CD4-positive, alpha-beta memory T cell (primary cell): ENCODE measurements at places on chromosomes 1 and 21. TPM values are rescaled to one million over a fixed set of nuclear protein-coding genes. Genes with fewer than 3 reads are reported as not detected.
A peak's percentile ranks its signal among the peaks of the same experiment; 100 is the strongest.

The AMY2A gene
- total RNA-seq: not detected

The SPRR1B gene
- not detected for total RNA-seq

The ISG20L2 gene
- total RNA-seq: 53.1 TPM

DNA sequence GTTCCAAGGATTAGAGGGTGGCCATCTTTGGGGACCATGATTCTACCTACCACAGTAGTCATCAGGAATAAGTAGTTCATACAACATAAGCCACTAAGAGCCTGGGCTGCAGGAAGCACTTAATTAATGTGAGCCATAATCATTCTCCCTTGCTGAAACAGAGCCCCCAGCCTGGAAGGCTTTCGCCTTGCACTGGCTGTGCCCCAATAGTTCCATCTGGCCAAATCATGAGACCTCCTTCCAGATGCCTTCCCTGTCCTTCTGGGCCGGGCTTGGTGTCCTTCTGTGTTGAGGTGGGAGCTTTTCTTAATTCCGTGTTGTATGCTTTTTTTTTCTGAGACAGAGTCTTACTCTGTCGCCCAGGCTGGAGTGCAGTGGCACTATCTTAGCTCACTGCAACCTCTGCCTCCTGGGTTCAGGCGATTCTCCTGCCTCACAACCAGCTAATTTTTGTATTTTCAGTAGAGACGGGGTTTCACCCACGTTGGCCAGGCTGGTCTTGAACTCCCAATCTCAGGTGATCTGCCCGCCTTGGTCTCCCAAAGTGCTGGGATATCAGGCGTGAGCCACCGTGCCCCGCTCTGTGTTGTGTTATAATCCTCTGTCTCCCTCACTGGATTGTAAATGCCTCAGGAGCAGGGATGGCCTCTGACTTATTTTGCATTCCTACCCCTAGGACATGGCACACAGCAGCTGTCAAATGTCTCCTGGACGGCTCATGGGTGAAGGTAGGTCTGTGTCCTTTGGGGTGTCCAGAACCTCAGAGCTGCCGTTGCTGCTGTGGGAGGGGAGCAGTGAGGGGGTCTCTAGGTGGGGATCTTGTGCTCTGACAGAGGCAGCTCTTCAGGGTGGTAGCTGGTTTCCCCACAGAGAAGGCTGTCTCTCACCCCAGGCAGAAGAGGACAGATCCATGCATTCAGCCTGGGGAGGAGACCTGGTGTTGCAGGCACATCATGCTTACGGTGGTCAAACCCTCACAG is 10.1 kb downstream of the GNG4 start:
- H3K27ac ChIP-seq: no peak overlapping the region
- no peaks in the 10 kb centered on the region for H3K36me3 ChIP-seq
- H3K4me1 ChIP-seq: peaks cover 23% of the 10 kb centered on the region
- no peaks in the 10 kb centered on the region for H3K27me3 ChIP-seq

The GUCA2A gene
- not detected for total RNA-seq

The BARHL2 gene
- total RNA-seq: not detected

DNA sequence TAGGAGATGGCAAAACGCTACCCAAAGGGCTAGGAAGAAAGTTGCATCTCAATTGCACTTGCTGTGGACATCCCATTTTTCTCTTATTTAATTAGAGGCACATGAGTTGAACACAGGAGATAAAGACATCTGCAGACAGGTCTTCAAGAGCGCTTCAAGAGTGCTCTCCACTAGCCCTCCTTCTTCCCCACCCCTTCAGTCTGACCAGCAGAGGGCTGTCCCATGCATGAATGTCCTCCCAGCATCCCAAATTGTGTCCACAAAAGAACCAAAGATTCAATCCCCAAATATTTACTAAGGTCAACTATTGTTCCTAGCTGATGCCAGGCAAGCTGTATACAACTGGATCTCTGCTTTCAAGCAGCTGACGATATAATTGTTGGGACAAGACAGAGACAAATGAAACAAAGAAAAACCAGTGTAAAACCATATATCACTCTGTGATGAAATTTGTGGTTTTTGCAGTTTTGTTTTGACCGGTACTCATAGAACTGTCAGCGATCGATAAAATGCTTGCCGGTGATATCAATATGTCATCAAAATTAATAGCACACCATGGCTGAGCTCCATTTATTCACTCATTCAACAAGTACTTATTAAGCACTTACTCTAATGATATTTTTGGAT is 174.2 kb downstream of the TNR start:
- DNase-seq: no peak
- H3K4me3 ChIP-seq: no peak overlapping the region
- no peaks in the 10 kb centered on the region for H3K4me1 ChIP-seq
- H3K36me3 ChIP-seq: no peaks in the 10 kb centered on the region

The MYOC gene
- total RNA-seq: not detected

The COL16A1 gene
- not detected for total RNA-seq

The AADACL4 gene
- total RNA-seq: not detected

DNA sequence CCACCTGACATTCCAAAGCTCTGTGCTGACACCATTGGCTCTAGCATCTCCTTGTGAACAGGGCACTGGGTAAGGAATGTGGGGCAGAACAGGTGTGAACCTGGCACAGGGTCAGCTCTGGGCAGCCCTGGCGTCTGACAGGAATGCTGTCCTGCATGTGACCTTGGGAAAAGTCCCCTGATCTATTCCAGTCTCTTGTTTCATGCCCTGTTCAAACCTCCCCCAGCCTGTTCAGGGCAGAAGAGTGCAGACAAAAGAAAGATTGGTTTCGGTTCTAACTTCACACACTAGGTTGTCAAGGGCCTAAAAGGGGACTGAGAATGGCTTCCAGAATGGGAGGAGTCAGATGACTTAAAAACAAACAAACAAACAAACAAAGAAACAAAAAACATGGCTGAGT is 27.6 kb upstream of the SDHB start:
- no peak for DNase-seq
- no peak overlapping the region for H3K27ac ChIP-seq
- H3K27me3 ChIP-seq: no peaks in the 10 kb centered on the region
- H3K4me3 ChIP-seq: no peak overlapping the region
- no peaks in the 10 kb centered on the region for H3K4me1 ChIP-seq
- no peaks in the 10 kb centered on the region for H3K36me3 ChIP-seq

The TMEM125 gene
- total RNA-seq: not detected

The LY9 gene
- 136 TPM for total RNA-seq

The RHOU gene
- 3.4 TPM for total RNA-seq

The KRTAP12-2 gene
- not detected for total RNA-seq

The LCE1C gene
- total RNA-seq: not detected

The RGS1 gene
- total RNA-seq: 9.9 TPM

- peaks cover 4% of the 10 kb centered on the region for H3K27me3 ChIP-seq
- H3K36me3 ChIP-seq: no peaks in the 10 kb centered on the region
- H3K27ac ChIP-seq: no peak overlapping the region
- DNase-seq: no peak
Measured at GRCh38 chr1:162885265-162885664, 24.3 kb upstream of the CCDC190 start.

- H3K27me3 ChIP-seq: no peaks in the 10 kb centered on the region
- no peaks in the 10 kb centered on the region for H3K4me1 ChIP-seq
- DNase-seq: no peak
- H3K36me3 ChIP-seq: no peaks in the 10 kb centered on the region
- H3K27ac ChIP-seq: no peak overlapping the region
Measured at GRCh38 chr1:232877365-232878028, 72.3 kb downstream of the MAP10 start.

GRCh38 chr21:14480411-14481031 is 65.6 kb downstream of the SAMSN1 start:
- DNase-seq: no peak
- peaks cover 24% of the 10 kb centered on the region for H3K4me1 ChIP-seq
- H3K27ac ChIP-seq: no peak overlapping the region
- H3K36me3 ChIP-seq: no peaks in the 10 kb centered on the region
- H3K4me3 ChIP-seq: no peak overlapping the region

GRCh38 chr1:181179279-181179986 is 90.9 kb downstream of the IER5 start:
- H3K36me3 ChIP-seq: no peaks in the 10 kb centered on the region
- H3K4me1 ChIP-seq: peaks cover 17% of the 10 kb centered on the region
- H3K4me3 ChIP-seq: no peak overlapping the region
- no peaks in the 10 kb centered on the region for H3K27me3 ChIP-seq
- H3K27ac ChIP-seq: no peak overlapping the region

DNA sequence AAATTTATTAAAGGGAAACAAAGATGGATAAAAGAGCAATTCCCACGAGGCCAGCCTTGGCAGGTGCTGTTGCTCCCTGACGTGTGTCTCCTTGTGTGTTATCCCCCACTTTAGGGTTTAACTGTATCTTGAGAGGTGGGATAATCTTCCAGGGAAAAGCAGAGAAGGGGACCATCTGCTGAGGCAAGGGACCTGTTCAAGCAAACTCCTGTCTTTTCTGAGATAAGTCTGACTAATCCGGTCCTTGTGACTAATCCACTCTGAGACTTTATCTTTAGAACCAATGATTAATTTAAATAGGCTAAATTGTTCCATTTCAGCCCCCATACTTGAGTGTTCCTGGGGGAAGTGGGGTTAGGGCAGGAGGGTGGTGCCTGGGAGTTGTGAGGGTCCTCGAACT is 163.6 kb downstream of the CAMTA1 start:
- no peaks in the 10 kb centered on the region for H3K27me3 ChIP-seq
- no peaks in the 10 kb centered on the region for H3K4me1 ChIP-seq
- H3K36me3 ChIP-seq: no peaks in the 10 kb centered on the region
- H3K4me3 ChIP-seq: no peak overlapping the region
- H3K27ac ChIP-seq: no peak overlapping the region

- peaks cover 59% of the 10 kb centered on the region for H3K4me1 ChIP-seq
- no peak for DNase-seq
- H3K36me3 ChIP-seq: no peaks in the 10 kb centered on the region
- peak overlapping the region; percentile 49 for H3K4me3 ChIP-seq
Measured at GRCh38 chr1:12132078-12132477, 34.7 kb upstream of the TNFRSF1B start.

DNA sequence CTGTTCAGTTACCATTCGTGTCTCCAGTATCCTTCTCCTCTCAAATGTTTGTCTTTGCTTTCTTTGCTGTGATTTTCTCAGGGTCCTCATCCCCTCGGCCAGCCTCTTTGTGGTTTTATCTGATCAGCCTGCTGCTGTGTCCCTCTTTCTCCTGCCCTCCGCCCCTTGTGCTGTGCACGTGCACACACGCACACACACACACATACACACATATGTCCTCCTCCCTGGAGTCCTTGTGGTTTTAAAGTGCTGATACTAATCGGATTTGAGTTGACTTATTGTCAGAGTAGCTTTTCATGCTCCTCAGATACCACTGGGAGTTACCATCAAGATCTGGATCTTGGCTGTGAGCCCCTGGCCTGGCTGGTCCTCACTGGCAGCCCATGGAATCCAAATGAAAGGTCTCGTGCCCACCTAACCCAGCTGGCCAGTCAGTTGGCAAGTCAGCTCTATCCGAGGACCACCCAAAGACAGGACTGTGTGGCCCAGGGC is 34.1 kb downstream of the QSOX1 start:
- DNase-seq: no peak
- peaks cover 16% of the 10 kb centered on the region for H3K36me3 ChIP-seq
- H3K27me3 ChIP-seq: no peaks in the 10 kb centered on the region

- H3K27me3 ChIP-seq: no peaks in the 10 kb centered on the region
- H3K27ac ChIP-seq: no peak overlapping the region
- DNase-seq: no peak
Measured at GRCh38 chr1:54593571-54594160, 29.7 kb downstream of the FAM151A start.

DNA sequence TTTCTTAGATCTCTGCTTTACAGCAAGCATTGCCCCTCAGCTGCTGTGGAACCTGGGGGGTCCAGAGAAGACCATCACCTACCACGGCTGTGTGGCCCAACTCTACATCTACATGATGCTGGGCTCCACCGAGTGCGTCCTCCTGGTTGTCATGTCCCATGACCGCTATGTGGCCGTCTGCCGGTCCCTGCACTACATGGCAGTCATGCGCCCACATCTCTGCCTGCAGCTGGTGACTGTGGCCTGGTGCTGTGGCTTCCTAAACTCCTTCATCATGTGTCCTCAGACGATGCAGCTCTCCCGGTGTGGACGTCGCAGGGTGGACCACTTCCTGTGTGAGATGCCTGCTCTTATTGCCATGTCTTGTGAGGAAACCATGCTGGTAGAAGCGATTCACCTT is 33.4 kb upstream of the OR2B11 start:
- no peaks in the 10 kb centered on the region for H3K36me3 ChIP-seq
- peaks cover 10% of the 10 kb centered on the region for H3K27me3 ChIP-seq
- no peak for DNase-seq
- H3K4me1 ChIP-seq: no peaks in the 10 kb centered on the region
- no peak overlapping the region for H3K4me3 ChIP-seq

DNA sequence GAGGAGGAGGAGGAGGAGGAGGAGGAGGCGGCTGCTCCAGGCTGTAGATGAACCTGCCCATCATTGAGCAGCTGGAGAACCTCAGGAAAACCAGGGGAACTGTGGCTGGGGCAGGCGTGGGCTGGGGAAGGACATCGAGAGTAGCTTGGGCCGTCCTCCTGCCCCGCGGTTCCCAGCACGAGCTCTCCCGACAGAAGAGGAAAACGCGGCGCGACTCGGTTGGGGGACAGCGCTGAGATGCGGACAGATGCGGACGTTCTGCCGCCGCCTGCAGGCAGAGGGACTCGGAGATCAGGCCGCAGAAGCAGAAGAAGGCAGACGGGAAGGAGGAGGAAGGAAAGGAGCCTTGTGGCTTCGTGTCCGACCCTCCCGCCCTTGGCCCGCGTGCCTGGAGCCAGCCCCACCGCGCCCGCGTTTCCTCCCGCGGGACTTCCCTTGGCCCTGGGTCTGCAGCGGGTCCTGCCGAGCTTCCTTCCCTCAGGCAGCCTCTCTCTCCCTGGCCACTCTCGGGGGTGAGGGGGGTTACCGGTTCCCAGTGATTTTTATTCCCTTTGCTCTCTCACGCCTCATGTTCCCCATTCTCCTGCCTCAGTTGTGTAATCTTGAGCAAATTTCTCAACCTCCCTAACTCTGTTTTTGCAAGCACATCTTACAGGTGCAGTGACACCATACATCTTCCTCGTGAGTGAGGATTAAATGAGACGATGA is 1.7 kb upstream of the TNFRSF9 start:
- H3K27ac ChIP-seq: no peak overlapping the region
- peaks cover 26% of the 10 kb centered on the region for H3K4me1 ChIP-seq
- H3K36me3 ChIP-seq: no peaks in the 10 kb centered on the region
- H3K4me3 ChIP-seq: no peak overlapping the region
- peaks cover 6% of the 10 kb centered on the region for H3K27me3 ChIP-seq

The DNASE2B gene
- not detected for total RNA-seq

DNA sequence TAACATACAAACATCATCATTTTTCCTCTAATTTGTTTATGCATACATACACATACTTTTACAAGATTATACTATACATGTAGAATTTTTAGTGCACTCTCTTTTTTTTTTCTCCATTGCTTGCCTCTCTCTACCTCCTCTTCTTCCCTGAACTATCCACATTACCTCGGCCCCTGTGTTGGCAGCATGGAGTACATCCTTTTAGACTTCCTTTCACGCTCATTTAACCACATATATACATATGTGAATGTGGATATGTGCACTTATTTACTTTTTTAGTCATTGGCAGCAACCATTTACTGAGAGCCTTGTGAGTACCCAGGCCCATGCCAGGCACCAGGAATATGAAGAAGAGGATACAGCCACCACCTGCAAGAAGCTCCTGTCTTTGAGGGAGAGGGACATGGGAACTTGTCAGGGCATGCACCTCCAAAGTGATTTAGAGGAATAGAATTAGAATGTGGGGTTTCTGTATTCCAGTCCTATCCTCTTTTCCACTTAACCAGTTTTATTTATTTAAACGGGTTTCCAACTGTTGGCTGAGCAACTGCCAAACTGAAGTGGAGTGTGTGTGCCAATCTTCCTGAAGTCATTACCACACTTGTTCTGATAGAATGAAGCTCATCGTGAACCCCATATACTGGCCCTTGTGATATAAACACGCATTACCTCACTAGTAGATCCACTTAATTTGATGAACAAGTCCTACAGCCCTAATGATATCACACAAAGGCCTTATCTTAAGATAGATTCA is 212.6 kb downstream of the TNR start:
- no peak for DNase-seq
- no peaks in the 10 kb centered on the region for H3K4me1 ChIP-seq
- no peaks in the 10 kb centered on the region for H3K27me3 ChIP-seq
- H3K36me3 ChIP-seq: no peaks in the 10 kb centered on the region
- H3K4me3 ChIP-seq: no peak overlapping the region
- no peak overlapping the region for H3K27ac ChIP-seq
